Inflammatory macrophage (primary cell): ENCODE measurements at places on chromosomes 7 and 10.

DNA sequence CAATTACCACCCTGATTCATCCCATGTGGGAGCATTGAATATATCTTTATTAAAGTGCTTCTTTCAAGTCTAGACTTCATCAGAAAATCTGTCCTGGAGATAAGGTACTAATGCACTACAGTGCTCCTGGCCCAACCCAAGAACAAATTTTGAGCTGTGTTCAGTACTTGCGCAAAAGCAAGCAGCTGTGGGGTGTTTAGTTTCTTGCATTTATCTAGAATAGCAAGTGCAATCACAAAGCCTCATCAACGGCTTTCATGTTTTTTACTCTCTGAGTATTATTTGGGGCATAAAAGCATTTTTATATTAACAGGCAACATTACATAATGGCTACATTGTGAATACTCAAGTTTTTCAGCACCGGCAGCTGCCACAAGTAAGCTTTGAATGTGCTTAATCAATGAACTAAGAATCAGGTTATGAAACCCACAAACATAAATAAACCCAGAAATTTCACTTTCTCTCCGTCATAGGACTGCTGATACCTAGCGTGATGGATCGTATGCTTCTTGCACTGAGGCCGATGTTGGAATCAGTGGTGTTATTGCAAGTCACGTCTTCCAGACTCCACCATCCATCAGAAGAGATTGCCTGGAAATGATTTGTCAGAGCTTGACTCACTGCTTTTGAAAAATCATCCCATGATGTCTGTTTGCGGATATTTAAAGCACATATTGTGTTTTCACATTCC, 113.1 kb downstream of the CTTNBP2 start:
- DNase-seq = no peak

DNA sequence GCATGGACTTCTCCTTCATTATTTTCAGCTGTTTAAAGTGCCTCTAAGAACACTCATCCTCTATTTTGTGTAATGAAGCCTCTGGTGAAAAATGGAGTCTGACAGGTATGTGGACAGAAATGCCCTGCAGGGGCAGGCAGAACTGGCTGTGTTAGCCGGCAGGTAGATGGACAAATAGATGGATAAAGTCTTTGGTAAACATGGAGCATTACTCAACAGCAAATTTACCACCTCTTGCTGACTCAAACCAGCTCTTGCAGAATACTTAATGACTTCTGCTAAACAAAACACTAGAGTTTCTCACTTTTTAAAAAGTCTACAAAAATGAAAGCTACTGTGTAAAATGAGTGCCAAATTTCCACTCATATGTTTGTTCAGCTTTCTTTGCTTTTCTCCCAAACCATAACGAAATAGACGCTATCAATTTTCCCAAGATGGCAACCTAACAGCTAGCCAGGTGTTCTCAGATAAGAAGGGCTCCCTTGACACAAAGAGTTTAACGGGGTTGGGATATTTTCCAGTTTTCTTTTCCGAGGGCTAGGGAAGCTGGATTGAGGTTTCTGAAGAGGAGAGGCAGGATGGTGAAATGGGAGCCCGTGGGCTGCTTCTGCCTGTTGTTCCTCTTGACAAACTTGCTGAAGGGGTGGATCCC, 71.9 kb upstream of the HABP2 start:
- peak; percentile 48 for DNase-seq

DNA sequence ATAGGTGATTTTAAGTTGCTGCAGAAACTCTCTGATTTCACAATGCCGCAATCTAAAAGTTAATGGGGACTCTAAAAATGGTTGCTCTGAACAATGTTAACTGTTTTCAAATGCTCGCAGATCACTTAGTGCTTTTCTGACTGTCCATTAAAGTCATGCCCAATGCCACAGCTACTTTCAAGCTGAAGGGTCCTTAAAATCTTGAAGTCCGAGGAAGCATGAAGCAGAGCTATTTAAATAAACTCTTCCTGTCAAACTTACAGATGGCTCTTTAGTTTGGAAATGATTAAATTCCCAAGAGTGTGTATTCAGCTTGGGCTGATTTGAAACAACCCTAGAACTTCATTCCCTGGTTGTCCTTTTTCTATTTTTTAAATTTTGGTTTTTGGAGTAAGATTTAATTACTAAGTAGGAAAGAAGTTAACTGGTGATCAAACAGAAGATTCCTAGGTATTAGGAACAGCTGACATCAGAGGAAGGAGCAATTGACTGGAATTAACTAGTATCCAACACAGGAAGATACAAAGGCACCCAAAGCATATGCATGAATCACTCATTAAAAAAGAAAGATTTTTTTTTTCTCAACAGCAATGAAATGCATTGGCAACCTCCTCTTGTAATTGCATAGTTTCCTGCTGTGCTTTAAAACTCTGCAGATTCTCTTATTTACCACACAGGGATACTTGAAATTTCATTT, 105.1 kb downstream of the NRP1 start:
- no peak for DNase-seq

DNA sequence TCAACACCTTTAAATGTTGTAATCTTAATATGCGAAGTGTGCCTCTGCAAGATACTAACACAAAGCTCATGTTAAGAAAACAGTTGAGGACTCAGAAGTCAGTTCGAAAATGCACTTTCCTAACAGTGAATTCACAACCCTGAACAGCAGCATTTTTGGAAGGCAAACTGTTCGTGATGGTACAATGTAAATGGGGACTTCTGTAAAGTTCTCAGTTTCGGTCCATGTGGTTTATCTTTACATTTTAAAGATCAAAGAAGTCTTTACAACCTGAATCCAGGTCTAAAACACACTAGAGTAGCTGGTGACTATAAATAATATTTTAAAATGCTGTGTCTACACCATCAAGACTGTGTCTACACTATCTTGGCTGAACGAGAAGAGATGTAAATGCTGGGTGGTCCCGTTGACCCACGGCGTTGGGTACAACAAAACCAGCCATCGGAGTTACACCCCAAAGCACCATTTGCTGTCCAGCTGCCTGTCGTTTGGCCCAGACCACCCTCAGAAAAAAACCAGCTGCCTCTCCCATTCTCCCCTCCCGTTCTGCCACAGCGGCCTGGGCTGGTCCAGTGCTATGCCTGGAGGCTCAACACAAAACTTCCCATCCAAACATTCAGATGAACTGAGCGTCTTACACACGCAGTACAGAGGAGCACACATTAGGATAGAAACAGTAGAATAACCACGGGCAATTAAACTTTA, 42.9 kb downstream of the MKI67 start:
- DNase-seq = no peak

- DNase-seq = no peak
Observed at GRCh38 chr7:130701650-130702049, 15.3 kb upstream of the TSGA13 start.
